IMR-90 (cell line): ENCODE measurements at places on chromosomes 13 and 19. TPM values are rescaled to one million over a fixed set of nuclear protein-coding genes. Genes with fewer than 3 reads are reported as not detected.

Gene NLRP11
- polyA plus RNA-seq = not detected in 2 replicates

DNA sequence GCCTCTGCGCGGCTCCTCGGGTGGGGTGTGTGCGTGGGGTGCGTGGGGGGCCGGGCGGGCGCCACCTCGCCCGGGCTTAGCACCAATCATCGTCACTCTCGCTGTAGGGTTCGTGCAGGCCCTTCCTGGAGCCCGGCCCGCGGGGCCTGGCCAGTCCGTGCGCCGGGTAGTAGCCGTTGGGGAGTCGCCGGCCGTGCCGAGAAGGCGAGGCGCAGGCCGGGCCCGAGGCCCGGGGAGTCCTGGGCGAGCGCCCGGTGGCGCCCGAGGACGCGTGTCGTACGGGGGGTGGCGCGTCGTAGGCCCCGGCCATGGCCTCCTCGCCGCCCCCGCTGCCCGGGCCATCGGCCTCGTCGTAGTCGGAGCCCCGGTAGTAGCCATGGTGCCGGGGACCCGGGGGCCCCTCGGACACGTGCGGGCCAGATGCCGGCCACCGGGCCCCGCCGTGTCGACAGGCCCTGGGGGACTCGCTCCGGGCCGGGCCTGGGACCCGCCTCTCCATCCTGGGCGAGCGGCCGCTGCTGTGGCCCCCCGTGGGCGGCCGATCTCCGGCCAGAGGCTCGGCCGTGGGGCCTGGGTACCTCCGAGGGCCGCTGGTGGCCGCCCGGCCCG lies 57.1 kb downstream of the IER2 start:
- no peak for DNase-seq

DNA sequence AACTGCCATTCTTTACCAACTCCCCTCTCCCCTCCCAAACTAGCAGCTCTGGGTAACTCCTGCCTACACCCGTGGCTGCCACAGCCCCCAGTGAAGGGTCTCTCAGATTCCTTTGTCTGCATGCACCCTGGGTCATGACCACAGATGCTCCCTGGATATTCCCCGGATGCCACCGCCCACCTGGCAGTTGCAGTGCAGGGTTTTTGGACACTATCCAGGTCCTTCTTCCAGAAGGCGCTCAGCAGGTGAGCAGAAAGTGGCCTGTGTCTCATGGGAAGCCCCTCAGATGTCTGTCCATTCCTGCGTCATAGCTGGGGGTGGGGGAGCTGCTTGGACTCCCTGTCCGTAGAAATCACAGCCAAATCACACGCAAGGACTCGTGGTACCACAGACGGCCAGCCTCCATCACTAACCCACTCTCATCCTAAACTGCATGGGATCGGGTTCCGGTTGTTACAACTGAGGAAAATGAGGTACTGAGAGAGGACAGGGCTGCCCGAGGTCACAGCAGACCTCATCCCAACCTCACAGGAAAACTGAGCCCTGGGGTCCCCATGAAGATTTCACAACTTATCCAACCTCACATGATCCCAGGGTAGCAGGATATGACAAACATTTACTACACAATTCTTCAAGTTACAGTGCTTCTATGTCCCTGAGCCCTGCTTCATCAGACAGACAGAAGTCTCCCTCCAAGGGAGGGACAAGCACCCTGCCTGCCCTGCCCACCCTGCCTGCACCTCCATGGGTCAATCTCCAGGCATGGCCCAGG lies 38.6 kb downstream of the ELL start:
- no peak for DNase-seq

DNA sequence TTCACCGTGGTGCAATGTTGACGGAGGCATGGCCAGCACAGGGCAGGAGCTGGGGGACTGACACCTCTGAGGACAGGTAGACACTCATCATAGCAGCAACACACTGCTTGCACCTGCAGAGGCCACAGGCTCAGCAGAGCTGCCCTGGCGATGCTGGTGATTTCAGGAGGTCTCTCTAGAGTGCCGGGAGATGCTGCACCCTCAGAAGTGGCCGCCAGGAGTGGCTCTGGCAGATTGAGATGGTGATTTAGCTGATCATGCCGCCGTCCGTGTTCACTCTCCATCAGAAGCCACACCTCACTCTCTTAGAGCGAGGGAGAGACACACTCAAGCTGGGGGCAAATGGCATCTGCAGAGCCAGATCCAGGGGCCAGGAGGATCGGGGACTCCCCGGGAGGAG lies 244.6 kb upstream of the SGCG start:
- DNase-seq = no peak

- no peak for DNase-seq
These were observed 53.9 kb downstream of the CHST8 start for GRCh38 chr19:33675501-33676124.

Gene HSH2D
- not detected in 2 replicates for polyA plus RNA-seq

GRCh38 chr13:53150568-53150967 lies 122.0 kb downstream of the OLFM4 start:
- no peak for DNase-seq

GRCh38 chr13:36680913-36681312 lies 7.1 kb downstream of the SERTM1 start:
- DNase-seq = no peak

DNA sequence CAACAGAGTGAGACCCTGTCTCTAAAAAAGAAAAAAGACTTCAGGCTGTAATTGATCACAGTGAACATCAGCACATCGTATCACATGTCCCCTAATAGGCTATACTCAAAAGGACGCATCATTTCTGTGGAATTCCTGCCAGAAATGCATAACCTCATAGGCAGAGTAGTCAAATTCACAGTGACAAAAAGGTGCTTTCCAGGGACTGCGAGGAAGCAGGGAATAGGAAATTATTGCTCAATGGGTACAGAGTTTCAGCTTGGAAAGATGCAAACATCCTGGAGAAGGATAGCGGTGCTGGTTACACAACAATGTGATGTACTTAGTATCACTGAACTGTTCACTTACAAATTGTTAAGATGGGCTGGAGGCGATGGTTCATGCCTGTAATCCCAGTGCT lies 41.1 kb upstream of the MRI1 start:
- peak; percentile 66 for DNase-seq

DNA sequence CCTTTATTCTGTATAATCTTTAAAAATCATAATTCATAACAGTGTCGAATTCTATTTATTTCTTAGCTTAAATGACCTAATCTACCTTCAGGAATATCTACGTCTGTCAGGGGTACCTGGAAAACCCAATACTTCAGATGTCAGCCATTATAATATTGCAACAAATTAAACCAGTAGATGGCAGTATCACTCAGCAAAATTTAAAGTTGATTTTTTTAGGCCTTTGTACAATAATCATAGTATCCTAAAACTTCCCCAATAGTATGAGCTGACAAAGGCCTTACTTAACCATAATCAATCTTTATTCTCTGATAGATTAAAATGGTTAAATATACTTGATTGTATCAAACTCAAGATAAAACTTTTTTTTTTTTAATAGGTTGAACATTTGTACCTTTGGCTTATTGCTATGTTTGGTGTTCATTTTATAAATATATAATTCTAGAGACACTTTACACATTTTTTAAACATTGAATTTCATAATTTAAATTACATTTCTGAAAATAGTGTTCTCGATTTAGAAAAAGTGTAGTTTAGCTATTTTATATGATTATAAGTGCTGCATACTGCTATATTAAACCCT lies 830.2 kb upstream of the SPRY2 start:
- DNase-seq = no peak

Gene CERS1
- 4.1 and 4.3 TPM in 2 replicates for polyA plus RNA-seq

- DNase-seq = no peak
These were observed 5.8 kb upstream of the TMC4 start for GRCh38 chr19:54178581-54179261.

GRCh38 chr19:49855676-49856573 lies 5.0 kb downstream of the PTOV1 start:
- no peak for DNase-seq

DNA sequence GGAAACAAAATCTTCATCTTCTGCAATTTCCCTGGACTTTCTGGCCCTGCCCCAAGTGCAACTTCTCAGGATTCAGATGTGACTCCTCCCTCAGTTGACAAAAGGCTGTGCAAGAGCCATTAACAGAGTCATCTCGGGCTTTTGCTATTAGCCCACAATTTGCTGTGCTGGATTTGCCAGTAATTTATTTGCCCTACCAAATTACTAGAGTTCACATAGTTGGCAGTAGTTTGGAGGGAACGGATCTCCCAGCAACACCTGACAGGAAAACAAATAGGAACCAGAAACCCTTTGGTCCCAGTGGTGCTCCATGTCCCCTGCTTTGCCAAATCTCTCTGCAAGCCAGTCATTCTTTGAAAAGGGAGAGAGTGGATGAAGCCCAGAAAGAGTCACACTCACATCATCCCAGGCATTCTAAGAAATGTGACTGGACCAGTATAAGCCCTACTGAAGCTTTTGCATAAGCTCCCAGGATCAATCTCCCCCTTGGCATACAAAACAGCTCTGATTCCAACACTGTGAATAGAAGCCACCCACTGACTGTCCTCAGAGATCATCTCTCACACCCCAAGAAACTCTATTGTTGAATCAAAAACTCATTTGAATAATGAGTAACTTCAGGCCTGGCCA lies 350.1 kb upstream of the NBEA start:
- no peak for DNase-seq

Gene LMTK3
- polyA plus RNA-seq = 0.60 and 0.87 TPM in 2 replicates

Gene C19orf81
- 0.31 and 1.1 TPM in 2 replicates for polyA plus RNA-seq

DNA sequence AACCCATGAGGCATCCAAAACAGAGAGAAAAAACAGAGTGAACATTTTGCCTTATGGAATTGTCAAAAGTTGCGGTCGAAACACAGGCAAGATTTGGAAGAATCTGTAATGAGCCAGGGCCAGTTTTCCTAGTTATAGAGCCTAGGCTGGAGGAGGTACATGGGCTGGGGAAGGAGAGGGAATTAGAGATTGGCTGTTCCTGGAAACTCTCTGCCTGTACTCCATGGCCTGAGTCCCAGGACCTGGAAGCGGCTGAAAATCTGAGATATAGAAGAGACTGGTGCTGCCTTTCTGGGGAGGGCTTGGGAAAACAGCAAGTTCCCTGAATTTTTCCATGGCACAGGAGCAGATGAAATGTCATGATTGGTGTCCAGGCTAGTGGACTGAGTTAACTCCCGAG lies 122.8 kb upstream of the KLF12 start:
- no peak for DNase-seq

DNA sequence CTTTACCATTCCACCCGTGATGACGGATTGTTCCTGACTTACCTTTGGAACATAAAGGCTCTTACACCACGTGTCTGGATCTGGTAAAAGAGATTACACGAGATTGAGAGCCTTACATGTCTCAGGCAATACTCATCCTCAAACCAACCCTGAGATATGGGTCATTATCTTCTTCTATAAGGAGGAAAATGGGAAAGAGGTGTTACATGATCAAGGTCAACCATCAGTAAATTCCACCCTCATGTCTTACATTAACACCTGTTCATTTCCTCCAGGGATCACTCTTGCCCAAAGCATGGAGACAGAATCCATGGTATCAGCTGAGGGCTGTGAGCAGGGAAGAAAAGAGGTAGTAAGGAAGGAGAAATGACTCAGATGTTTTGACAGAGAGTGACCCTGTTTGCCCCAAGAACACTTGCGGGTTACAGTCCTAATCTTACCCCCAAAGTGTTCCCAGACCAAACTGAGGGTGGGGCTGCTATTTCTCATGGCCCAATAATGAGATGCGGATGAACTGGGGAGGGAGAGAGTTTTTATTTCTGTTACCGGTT lies 19.6 kb downstream of the LILRB4 start:
- DNase-seq = no peak

DNA sequence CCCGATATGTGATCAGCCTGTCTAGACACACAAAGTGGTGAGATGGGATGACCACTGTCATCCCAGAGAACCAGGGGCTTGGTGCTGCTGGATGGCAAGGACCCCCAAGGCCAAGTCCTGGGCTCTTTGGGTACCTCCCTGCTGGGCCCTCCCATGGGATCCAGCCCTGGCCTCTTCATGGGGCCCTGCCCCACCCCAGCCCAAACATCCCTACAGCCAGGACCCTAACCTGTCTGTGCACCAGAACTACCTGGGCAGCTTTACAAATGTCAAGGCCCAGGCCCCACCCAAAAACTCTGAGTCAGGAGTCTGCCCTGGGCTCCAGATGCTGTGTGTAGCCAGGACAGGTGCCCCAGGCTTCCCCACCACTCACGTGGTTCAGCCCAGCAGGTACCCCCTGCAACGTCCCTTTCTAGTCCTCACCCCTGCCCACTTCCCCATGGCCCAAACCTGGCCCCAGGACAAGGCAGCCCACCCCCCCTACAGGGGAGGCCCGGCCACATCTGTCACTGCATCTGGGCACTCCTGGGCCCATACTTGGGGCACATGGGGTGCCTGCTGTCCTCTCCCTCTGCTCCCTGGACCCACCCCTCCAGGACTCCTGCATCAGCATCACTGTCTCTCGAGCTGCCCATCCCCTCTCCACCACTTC lies 233.5 kb downstream of the TUBA3C start:
- no peak for DNase-seq

DNA sequence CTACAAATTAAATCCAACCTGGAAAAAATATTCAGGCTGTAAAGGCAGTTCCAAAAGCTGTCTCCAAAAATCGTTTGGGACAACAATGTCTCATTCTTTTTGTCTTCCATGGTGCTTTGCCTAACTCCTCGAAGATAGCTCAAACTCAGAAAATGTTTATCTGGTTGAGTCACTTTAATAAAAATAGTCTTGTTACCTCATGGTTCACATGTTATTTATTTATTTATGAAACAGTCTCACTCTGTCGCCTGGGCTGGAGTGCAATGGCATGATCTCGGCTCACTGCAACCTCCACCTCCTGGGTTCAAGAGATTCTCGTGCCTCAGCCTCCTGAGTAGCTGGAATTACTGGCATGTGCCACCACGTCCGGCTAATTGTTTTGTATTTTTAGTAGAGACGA lies 4.9 kb upstream of the BRD4 start:
- peak; percentile 80 for DNase-seq

Gene ASPDH
- not detected in 2 replicates for polyA plus RNA-seq

- DNase-seq = peak; percentile 68
These were observed 1516.2 kb upstream of the PCDH20 start for GRCh38 chr13:62931853-62932252.

Gene UPK1A
- 0.20 and 0.21 TPM in 2 replicates for polyA plus RNA-seq

DNA sequence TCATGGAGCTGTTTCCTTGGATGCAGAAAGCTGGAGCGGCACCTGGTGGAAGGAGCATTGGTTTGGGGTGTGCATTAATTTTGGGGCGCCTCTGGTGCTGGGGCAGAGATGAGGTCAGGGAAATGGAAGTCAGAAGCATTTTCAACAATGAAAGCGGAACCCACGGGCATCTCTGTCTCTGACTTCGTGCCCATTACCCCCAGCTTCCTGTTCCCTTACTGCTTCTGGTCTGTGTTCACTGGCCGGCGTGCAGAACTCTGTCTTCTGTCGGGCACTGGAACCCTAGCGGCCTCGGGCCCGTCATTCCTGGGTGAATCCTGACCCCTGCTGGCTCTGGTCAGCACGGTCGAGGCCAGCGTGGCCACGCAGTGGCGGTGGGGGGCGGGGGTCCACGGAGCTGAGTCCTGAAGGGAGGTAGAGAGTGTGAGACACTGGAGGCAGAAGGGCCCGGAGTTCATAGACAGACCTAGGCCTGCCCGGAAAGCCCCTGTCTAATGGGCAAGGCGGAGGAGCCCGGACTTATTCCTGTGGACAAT lies 7.9 kb upstream of the LINGO3 start:
- DNase-seq = peak; percentile 56

GRCh38 chr13:31236211-31236786 lies 36.5 kb downstream of the B3GLCT start:
- peak; percentile 54 for DNase-seq

GRCh38 chr13:39887387-39887786 lies 231.9 kb downstream of the COG6 start:
- DNase-seq = no peak

Gene TUBA3C
- not detected in 2 replicates for polyA plus RNA-seq
